ENCODE measurements at places on chromosomes 12 and 14. TPM values are rescaled to one million over a fixed set of nuclear protein-coding genes. Genes with fewer than 3 reads are reported as not detected.

Gene CISTR
- 2.6 TPM for total RNA-seq

DNA sequence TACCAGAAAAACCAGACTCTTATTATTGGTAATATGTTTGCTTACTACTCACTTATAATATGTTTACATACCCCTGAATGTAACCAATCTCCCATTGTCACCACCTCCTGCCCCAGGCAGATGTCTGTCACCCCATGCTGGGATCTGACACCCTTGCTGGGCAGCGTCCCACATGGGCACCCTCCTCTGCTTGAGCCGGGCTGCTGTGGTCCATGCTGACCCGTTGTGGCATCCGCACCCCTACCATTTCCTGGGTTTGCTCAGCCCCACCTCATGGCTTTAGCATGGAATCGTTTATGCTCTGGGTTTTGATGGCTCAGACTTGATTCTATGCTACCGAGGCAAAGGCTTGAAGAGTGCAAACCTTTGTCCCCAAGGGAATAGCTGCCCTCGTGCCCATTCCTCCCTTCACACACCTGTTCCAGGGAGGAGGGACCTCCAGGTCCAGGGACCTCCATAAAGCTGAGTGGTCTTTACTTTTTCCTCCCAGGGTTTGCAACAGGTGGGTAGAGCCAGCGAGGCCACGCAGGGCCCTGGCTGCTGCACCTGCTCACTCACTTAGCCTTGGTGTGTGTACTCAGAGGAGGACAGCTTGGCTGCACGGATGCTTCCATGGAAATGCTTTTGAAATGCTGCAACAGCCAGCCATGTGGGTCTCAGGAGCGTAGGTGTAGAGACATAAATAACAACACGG is 68.7 kb downstream of the PRMT8 start:
- no peaks in the 10 kb centered on the region for H3K27me3 ChIP-seq
- no peak overlapping the region for H3K4me3 ChIP-seq
- H3K36me3 ChIP-seq = no peaks in the 10 kb centered on the region
- no peaks in the 10 kb centered on the region for H3K4me1 ChIP-seq

Gene METTL17
- 43.2 TPM for total RNA-seq

DNA sequence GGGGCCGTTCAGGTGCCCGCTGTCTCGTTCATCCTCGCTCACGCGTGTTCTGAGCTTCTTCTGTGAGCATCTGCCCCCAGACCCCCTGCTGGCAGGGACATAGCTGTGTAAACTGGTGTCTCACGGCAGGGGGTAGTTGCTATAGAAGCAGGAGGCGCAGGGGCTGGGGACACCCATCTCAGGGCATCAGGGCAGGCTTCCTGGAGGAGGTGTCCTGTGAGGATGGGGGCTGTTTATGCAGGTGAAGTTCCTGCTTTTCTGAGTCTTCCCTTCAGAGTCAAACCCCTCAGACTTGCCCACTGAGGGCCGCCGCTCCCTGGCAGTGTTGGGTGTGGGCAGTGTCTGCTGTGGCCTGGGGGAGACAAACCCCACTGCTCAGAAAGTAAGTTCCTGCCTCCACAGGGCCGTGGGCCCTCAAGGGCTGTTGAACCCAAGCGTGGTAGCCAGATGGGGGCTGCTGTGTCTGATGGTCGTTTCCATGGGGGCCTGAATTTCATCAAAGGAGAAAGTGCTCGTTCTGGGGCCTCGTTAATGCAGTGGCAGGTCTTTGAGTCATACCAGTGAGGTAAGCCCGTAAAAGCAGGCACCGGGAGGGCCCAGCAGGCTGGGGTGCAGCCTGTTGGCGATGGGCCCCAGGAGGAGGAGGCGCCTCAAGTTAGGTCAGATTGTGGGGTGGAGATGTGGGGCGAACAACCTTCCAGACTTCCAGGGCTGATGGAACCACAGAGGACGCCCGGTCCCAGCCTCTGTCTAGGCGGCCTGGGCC is 23.4 kb downstream of the KIF26A start:
- H3K4me3 ChIP-seq = no peak overlapping the region
- no peak overlapping the region for H3K27ac ChIP-seq
- no peaks in the 10 kb centered on the region for H3K27me3 ChIP-seq
- no peaks in the 10 kb centered on the region for H3K36me3 ChIP-seq
- H3K4me1 ChIP-seq = no peaks in the 10 kb centered on the region
- no peak for DNase-seq
